ENCODE measurements at places on chromosomes 6 and 20.

DNA sequence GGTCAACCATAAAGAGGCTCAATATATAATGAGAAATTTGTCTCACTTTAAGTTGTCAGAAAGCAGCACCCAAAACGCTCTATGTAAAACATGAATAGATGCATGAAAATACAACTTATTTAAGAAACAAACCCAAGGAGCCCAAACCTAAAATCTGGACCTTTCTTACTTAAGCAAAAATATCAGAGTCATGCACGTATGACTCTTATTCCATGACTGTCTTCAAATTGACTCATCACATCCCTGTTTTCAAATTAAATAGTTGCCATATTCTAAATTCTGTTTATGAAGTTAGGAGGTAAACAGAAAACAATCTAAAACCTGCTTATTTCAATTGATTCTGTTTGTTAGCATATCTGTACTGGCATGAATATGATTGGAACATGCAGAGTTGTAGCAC is 42.1 kb downstream of the ANKRD6 start:
- no peak for DNase-seq

- DNase-seq, result no peak
Measured at GRCh38 chr6:138882369-138883017, 86.6 kb downstream of the ECT2L start.

GRCh38 chr6:170174771-170175643 is 115.9 kb downstream of the DLL1 start:
- no peak for DNase-seq

- DNase-seq, result no peak
Measured at GRCh38 chr6:107822176-107823046, 1.7 kb downstream of the SCML4 start.

DNA sequence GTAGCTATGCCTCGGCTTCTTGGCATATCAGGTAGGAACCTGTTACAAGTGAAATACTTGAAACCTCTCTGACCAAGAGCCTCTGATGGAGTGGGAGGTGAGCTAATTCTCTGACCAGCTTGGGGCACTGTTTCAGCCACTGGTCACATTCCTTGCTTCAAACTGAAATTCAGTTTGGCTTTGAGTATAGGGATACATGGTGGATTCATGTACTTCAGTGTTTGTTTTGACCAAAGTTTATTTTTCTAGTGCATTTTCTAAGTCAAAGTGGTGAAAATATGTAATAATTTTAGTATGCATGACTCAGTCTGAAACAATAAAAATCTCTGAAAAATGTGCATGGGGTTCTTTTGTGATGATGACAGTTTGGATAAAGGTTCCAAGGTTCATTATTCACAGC is 18.6 kb downstream of the TTPAL start:
- no peak for DNase-seq

DNA sequence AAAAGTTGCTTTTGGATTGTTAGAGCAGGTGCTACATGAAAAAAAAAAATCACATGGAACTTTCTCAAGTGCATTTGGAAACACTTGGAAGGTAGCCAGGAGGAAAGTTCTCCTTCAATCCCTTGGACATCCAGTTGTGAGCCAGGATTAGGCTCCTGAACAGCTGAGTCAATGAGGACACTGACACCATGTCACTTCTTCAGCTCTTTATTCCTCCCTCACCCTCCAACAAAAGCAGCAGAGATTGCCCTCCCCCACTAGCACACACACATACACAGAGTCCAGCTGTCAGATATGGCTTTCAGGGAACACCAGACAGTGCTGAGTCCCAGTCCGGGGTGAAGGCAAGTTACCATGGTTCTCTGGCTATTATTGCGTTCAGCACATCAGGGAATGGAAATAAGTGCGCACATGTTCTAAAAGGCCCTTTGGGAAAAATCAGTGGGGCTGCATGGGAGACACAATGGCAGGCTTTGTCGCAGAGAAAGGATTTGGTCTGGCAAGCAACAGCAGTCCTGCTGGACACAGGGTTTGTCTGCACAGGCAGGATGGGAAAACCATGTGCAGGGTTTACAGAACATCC is 124.7 kb upstream of the MARCKS start:
- DNase-seq, result no peak

GRCh38 chr20:1685304-1686052 is 27.9 kb upstream of the SIRPG start:
- no peak for DNase-seq

GRCh38 chr6:169935348-169935718 is 183.9 kb downstream of the ERMARD start:
- DNase-seq, result no peak

- DNase-seq, result no peak
Measured at GRCh38 chr6:160396292-160396691, 48.1 kb downstream of the SLC22A3 start.

DNA sequence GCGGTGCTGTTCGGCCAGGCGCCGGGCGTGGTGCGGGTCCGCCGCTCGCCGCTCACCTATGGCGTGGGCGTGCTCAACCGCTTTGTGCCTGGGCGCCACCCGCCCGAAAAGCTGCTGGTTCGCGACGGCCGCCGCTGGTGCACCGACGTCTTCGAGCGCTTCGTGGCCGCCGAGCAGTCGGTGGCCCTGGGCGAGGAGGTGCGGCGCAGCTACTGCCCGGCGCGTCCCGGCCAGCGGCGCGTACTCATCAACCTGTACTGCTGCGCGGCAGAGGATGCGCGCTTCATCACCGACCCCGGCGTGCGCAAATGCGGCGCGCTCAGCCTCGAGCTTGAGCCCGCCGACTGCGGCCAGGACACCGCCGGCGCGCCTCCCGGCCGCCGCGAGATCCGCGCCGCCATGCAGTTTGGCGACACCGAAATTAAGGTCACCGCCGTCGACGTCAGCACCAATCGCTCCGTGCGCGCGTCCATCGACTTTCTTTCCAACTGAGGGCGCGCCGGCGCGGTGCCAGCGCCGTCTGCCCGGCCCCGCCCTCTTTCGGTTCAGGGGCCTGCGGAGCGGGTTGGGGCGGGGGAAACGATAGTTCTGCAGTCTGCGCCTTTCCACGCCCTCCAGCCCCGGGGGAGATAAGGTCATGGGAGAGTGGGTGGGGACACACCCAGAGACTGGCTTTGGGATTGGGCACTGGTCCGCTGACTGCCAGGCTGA is 15.7 kb downstream of the ADISSP start:
- no peak for DNase-seq

- DNase-seq, result no peak
Measured at GRCh38 chr6:150622941-150623874, 23.5 kb downstream of the PLEKHG1 start.

DNA sequence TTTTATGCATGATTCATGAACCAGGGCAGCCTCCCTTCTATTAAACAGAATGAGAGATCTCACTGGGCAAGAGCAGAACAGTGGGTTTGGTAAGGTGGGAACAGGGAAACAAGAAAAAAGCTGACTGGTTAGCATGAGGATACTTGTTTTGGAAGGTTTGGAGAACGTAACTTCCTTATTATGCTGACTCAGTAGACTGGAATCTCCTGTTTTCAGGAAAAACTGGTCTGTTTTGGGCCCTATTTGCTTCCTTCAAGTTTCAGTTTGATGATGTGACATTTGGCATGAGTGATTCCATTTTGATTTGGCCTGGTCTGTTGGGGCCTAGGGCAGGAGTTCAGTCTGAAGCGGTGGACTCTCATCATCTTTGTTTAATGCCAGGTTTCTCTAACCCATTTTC is 172.0 kb downstream of the MYLK4 start:
- DNase-seq, result no peak

DNA sequence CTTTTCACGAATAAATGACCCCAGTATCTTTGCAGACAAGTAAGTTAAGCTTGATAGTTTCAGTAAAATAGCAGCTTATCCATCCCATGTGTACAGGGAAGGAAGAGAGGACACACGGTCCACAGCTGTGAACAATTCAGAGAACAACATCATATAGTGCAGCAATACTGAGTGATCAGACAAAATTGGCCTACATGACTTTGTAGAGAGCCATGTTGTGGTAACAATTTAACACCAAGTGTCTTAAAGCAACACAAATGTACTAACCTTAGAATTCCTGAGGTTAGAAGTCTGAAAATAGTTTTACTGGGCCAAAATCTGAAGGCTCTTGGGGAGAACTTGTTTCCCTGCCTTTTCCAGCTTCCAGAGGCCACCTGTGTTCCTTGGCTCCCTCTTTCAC is 12.5 kb downstream of the FAM184A start:
- no peak for DNase-seq

- no peak for DNase-seq
Measured at GRCh38 chr6:43914272-43915147, 144.5 kb downstream of the VEGFA start.

- DNase-seq, result no peak
Measured at GRCh38 chr20:47774131-47774777, 11.0 kb downstream of the SULF2 start.

GRCh38 chr6:17156112-17156921 is 54.5 kb downstream of the STMND1 start:
- no peak for DNase-seq

DNA sequence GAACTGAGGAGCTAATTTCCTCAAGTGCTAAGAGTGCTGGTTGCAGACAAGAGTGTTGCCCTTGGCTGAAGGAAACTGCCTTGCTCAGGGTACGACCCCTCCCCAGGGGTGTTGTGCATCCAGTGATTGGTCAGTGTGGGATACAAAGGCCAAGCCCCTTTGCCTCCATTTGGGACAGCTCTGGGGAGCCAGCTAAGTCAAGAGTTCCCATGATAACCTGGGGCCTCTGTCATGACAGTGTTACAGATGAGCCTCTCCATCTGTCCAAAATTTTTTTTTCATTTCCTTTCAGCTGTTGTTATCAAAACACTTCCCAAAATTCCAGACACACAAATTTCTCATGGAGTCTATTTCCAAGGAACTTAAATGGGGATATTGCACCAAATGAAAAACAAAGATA is 93.3 kb downstream of the HS3ST5 start:
- no peak for DNase-seq

- no peak for DNase-seq
Measured at GRCh38 chr6:2643935-2644539, 106.7 kb downstream of the MYLK4 start.
